Pulmonary artery endothelial cell (primary cell): ENCODE measurements at places on chromosomes 12 and 14. TPM values are rescaled to one million over a fixed set of nuclear protein-coding genes. Genes with fewer than 3 reads are reported as not detected.

Gene ZNF839
- total RNA-seq: 6.0 and 9.2 TPM in 2 replicates

Gene TPH2
- 0.14 TPM in 1 of 2 replicates, not detected in the other for total RNA-seq

Gene KRT80
- total RNA-seq: 2.0 and 4.9 TPM in 2 replicates

Gene COL2A1
- not detected in 2 replicates for total RNA-seq

Gene DDN
- total RNA-seq: 0.14 and 0.26 TPM in 2 replicates

Gene GRIP1
- total RNA-seq: 0.14 TPM in 1 of 2 replicates, not detected in the other

Gene ISM2
- not detected in 2 replicates for total RNA-seq

Gene WDHD1
- 18.0 and 27.6 TPM in 2 replicates for total RNA-seq

Gene ACIN1
- total RNA-seq: 62.8 and 98.6 TPM in 2 replicates

Gene SIX6
- not detected in 2 replicates for total RNA-seq

Gene RPAP3
- 12.3 and 18.2 TPM in 2 replicates for total RNA-seq
